ENCODE measurements at places on chromosomes 1 and 21.

DNA sequence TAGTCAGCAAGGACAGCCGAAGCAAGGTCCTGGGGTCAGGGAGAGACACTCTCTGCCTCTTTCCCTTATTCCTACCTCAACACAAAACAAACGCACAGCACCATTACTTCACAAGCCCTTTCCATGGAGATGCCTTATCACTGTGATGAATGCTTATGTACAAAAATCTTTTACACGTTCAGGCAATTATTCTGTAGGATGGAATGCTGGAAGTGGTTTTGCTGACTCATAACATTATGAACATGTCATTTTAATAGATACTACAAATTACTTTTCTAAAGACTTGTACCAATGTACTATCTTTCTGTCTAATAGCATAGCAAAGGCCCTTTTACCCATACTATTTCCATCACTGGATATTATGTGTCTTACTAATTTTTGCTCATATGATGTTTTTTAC, 98.4 kb downstream of the TTLL7 start:
- no peak for DNase-seq

GRCh38 chr1:112718691-112719418, 3.7 kb upstream of the PPM1J start:
- peak; percentile 86 for DNase-seq

DNA sequence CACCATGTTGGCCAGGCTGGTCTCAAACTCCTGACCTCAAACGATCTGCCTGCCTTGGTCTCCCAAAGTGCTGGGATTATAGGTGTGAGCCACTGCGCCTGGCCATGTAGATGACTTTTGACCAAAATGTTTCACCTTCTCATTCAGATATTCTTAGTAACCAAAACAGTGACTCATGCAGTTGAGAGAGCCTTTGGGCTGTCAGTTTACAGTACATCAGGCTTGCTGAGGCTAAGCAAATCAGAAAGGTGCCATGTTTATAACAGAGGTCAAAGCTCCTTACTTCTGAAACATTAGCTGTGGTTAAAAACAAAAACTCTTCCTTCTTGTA, 21.0 kb downstream of the CNIH4 start:
- DNase-seq: peak; percentile 31

- DNase-seq: no peak
These were observed 123.3 kb downstream of the C1orf21 start for GRCh38 chr1:184510110-184510509.

DNA sequence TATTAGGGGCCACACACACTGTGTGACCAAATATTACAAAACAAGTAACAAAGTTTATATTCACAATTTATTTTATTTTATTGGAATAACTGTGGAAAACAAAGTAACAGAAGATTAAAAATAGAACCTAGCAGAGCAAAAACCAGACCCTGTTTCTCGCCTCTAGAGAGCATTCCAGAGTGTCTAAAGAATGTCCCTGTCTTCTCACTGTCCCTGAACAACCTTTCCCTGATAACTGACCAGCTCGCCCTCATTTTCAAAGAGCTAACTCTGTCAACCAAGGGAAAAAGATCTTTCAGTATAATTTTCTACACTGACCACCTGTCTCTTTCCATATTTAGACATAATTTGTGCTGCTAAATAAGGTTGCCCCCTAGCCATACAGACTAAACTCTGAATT, 646.9 kb downstream of the USP25 start:
- no peak for DNase-seq

DNA sequence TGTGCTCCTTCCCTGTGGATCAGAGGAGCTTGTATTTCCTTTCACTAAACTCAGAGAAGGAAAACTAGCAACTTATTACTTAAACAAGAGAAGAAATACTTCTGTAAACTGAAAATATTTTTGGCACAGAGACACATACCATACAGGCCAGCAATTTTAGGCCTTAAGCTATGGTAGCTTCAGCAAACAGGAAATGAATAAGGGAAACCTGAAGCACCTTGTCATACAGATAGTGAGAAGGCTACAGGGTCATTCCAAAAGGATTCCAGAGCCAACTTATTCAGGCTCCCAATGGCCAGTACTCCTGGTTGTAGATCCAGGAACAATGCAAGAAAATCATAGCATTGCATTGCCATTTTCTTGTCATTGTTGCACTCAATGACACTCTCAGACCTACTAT, 9.1 kb upstream of the KYAT3 start:
- DNase-seq: no peak

DNA sequence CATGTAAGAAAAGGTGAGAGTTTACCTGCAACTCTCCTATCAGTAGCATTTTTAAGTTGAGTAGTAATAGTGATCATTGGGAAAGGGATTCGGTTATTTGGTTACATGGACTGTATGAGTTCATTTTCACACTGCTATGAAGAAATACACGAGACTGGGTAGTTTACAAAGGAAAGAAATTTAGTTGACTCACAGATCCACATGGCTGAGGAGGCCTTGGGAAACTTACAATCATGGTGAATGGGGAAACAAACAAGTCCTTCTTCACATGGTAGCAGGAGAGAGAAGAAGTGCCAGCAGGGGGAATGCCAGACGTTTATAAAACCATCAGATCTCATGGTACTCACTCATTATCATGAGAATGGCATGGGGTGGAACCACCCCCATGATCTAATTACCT, 59.3 kb upstream of the FBXO28 start:
- DNase-seq: no peak

GRCh38 chr21:44924606-44925377, 4.1 kb upstream of the ITGB2 start:
- no peak for DNase-seq

DNA sequence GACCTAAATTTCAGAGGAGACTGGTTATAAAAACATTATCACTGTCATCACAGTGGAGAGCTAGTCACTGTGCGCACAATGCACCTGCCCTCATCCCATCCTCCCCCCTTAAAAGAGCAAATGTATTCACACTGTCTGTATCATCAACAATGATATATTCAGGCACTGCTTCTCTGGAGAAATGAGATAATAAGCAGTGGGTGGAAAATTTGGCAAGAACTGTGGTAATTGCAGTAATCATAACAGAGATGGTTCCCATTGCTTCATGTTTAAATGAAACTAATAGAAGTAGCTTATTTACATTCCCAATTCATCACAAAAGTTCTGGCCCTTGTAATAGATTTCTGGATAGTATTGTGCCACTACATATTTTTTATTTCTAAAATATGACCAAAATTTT, 867.4 kb upstream of the ADGRL2 start:
- DNase-seq: no peak

DNA sequence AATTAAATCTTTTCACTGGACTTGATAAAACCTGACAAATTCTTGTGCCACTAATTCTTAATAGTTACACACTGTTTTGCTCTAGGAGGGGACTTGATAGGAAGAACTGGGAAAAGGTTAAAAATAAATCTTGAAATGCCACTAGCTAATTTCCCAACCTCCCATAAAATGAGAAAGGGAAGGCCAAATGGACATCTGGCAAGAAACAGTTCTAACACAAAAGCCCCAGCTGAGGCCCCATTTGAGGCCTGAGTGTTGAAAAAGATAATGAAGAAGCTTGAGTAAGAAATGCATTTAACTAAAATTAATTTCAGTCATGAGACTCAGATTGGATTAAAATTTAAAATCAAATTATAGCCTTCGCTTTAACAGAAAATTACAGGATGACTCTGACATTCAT, 11.2 kb upstream of the RAP1GAP start:
- DNase-seq: no peak

DNA sequence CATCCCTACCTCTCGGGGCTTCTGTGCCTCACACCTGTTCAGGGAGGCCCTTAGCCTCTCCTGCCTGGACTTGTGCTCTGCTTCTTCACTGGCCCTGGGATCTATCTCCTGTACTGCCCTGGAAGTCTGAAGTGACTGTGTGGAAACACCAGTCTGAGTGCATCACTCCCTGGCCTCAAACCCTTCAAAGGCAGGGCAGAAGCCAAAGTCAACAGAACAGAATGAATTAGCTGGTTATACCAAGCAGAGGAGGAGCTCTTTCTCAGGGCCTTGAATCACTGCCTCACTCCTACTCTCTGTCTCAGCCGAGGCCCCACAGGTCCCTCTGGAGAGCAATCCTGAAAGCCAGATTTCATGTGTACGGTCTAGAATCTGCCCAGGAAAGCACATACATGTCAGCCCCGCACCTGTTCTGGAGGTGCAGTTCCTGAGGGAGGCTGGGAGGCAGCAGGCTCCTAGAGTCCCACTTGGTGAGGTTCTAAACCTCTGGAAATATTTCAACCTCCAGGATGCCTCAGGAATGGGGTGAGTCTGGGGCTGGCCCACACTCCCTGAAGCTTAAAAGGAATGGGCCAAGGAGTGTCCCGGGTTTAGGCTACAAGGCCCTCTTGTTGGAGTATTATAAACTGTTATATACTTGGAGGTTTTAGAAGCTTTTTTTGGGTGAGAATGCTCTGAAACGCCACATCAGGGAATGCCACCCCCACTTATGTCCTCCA, 98.3 kb downstream of the ABCA4 start:
- DNase-seq: no peak

- DNase-seq: no peak
These were observed 22.7 kb downstream of the NAV1 start for GRCh38 chr1:201561601-201562000.

GRCh38 chr1:245026247-245026646, 128.5 kb upstream of the KIF26B start:
- no peak for DNase-seq

GRCh38 chr1:43619996-43620920, 29.7 kb upstream of the KDM4A start:
- DNase-seq: no peak

DNA sequence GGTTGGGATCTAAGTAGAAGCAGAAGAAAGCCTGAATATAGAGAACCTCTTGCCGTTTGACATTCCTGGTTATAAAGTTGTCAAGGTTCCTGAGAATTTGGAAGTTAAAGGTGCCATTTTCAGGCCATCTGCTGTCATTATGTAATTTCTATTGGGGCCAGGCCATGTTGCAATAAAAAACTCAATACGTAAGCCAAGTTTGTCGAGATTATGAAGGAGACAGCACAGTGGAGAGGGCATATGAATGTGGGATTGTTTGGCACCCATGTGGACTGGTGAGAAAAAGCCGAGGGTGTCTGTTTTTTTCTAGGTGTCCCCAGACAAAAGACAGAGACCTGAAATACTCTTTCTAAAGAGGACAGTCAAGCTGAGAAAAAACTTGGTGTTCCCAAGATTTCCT, 18.8 kb upstream of the HSD3B1 start:
- no peak for DNase-seq

GRCh38 chr1:204520834-204521709, 4.9 kb downstream of the MDM4 start:
- DNase-seq: peak; percentile 39

DNA sequence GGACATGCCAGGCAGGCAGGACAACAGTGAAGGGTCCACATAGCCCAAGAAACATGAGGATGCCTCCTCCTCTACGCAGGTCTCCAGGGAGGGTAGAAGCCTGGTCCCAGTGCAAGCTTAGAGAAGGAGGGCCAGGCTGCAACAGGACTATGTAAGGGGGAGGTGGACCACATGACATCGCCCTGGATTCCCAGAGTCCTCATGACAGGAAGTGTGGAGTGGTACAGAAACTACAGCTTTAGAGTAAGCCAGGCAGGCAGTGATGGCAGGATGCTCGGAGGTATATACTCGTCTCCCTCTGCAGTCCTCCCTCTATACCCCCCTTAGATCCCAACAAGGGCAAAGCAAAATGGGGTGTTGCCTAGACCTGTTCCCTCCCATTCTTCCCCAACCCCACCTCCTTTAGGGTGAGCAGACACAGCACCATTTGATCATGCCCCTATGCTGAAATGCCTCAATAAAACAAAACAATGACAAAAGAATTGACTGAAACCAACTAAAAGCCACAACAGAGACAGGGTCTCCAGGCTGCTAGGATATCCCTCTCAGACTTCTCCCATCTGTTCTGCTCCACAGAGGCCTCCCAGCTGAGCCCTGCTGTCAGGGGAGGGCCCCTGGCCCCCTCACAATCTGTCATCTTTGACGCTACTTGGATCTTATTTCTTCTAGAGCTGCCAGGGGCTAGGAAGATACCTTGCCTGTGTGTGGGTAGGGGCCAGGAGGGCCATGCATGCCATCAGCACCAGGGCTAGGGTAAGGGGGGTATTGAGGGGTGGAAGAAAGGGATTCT, 13.1 kb downstream of the FAM78B start:
- no peak for DNase-seq

DNA sequence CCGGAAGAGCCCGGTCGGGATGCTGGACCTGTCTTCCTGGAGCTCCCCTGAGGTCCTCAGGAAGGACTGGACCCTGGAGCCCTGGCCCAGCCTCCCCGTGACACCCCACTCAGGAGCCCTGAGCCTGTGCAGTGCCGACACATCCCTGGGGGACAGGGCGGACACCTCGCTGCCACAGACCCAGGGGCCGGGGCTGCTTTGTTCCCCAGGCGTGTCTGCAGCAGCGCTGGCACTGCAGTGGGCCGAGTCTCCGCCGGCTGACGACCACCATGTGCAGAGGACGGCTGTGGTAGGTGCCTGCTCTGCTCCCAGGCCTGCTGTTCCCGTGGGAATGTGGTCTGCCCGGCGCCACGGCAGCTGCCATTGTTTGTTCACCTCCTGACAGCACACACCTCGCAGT, 42.1 kb upstream of the DIP2A start:
- DNase-seq: no peak

GRCh38 chr1:225660544-225660946, 7.6 kb upstream of the ENAH start:
- no peak for DNase-seq

- DNase-seq: no peak
These were observed 3.8 kb downstream of the ARV1 start for GRCh38 chr1:230982696-230983095.

- peak; percentile 11 for DNase-seq
These were observed 14.0 kb downstream of the PRDM15 start for GRCh38 chr21:41865002-41865777.

- DNase-seq: peak; percentile 11
These were observed 9.7 kb upstream of the SHCBP1L start for GRCh38 chr1:182962554-182963115.

GRCh38 chr1:56578963-56579875, at the start of gene PLPP3:
Gene PLPP3, minus strand, starts transcription at chr1:56579563. Its CDS starts 547 bp downstream, at chr1:56579016.
- DNase-seq: peak; percentile 14

- DNase-seq: no peak
These were observed 20.4 kb downstream of the CEP85 start for GRCh38 chr1:26254404-26254803.

DNA sequence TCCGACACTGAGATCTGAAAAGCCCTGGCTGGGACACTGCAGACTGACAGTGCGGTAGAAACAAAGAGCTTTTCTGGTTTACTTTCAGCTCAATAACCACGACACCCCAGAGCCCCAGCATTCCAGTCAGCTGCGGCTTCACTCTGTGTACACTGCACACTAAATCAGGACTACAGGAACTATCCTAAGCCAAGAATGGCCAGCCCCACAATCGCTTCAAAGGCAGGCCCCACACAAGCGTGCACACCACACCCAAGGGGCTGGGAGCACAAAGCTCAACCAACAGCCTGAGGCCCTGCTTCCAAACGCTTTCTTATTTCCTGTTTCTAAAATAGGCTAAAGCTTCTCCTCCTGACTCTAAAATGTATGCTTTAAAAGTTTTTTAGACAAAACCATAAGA, 28.4 kb downstream of the URB1 start:
- no peak for DNase-seq

GRCh38 chr1:32696041-32696440, 6.5 kb downstream of the SYNC start:
- no peak for DNase-seq

Measured in activated naive CD8-positive, alpha-beta T cell treated with anti-CD3 and anti-CD28 coated beads, Interleukin-2, amount 50 U/mL, for 24 hours (primary cell).